Upper lobe of left lung (tissue), 6 donors: ENCODE measurements at places on chromosomes 1 and 21. TPM values are rescaled to one million over a fixed set of nuclear protein-coding genes. Genes with fewer than 3 reads are reported as not detected.

DNA sequence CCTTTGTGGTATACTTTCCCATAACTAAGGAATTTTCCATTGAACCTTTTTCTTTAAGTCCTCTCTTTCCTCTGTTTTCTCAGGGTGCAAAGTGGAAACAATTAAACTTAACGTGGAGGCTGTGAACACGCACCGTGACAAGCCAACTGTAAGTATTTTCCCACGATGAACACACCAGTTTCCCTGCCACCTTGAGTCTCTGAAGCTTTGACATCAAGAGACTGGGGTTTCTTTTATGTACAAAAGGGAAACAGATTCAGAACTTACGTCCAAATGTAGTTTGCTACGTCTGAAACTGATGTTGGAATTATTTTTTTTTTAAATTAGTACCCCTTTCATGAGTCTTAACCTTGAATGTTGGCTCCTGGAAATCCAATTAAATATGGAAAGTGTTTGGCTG, 17.2 kb upstream of the C4BPB start:
- no peak for DNase-seq

DNA sequence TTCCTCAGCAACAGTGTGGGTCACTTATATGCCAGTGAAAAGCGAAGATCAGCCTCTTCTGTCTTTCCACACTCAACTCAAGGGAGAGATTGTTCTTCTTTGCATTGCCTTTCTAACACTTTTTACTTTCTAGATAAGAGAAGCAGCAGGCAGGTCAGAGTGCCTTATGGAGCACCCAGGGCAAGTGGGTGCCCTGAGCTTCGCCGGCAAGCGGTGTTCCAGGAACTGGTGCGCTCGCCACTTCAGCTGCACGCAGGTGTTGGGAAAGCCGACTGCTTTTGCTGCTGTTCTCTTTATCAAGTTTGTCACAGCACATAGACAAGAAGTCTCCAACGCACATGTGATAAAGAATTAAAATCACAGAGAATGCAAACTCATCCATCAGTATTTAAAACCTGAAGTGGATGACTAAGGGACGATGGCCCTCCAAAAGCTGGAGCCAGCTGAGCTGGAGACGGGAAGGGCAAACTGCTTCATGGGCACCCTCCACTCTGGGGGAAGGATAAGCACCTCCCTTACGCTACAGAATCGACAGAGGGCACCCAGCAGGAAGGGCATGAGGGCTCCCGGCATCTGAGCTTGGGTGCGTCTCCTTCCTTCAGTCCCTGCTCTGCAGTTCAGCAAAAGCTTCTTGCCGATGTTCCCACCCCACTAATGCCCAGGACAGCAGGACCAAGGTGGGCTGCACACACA, 20.7 kb downstream of the UBE2G2 start:
- DNase-seq: peak; percentile 64

DNA sequence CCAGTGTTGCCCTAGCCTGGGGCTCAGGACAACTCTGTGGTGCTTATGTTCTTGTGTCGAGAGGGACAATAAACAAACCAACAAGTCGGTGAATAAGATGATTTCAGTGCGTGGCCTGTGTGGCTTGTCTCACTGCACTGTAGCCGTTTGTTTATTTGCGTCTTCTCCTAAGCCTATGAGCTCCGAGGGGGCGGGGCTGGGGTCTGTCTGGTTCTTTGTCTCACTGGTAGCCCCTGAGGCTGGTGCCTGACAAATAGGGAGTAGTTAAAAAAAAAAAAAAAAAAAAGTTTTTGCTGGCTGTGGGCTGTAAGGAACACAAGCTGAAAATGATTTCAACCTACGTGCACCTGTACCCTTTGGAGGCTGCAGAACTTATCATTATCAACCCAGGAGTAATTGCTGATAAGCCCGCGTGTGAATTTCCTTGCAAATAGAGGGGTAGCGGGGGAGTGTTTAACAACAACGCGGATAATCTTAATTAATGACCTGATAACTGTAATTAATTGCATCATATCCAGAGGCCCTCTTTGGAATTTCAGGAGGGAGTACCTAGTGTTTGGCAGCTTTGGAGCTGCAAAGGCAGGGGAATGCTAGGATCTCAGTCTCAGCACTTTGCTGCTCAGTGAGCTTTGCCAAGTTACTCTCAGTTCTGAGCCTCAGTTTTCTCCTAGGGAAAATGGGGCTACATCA, 925 bp upstream of the ARHGEF10L start:
- no peak for DNase-seq

DNA sequence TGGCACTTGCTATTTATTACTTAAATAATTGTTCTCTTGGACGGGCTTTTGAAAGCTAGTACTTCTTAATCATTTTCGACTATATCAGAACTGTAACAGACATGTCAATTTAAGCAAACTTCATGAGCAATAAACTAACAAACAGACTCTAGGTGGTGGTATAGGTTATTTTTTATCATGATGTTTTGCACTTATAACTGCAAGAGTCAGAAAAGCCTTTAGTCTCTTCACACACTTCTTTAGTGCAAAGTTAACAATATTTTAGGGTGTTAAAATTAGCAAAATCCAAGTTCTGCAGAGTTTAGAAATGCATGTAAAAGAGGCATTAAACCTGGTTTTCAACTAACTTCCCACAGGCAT, 2.2 kb downstream of the NRIP1 start:
- no peak for DNase-seq

DNA sequence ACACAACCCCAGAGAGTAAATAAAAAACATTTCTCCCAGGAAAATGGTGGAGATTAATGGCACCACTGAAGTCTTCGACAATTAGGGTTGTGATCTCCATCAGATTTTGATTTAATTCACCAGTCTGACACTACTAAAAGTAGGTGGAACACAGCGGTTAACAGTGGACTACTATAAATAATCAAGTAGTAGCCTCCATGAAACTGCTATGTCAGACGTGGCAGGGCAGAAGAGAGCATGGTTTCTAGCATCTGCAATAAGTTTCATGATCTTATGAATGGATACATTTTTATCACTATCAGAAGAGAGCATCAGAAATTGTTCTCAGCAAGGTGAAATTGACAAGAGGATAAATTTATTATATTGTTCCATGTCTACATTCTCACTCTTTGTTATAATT, 1706.6 kb downstream of the MRPL39 start:
- DNase-seq: no peak

- peak; percentile 44 for DNase-seq
Measured at GRCh38 chr1:240254778-240255291, 163.2 kb downstream of the FMN2 start.

DNA sequence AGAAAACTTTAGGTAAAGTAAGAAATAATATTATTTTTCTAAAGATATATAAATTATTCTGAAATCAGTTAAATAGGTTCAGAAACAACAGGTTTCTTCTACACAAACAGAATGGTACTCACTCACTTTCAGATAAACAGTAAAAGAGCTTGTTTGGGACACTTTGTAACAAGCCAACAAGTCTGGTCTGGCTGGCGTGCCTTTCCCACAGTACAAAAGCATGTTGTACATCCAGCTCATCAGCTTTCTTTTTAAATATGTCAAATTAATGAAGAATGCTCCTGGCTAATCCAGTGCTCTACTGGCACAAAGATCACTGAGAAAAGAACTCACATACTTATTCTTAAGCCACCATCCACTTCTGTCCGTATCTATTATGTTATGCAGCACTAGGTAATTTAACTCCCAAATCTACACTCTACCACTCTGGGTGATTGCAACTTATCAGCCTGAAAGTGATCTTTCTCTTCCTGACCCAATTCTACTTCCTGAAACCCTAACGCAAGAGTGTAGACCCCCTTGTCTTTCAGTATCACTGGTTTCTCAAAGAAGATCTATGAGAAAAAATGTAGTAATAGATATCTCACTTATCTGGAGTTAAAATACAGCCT, 32.6 kb downstream of the TRIT1 start:
- no peak for DNase-seq

DNA sequence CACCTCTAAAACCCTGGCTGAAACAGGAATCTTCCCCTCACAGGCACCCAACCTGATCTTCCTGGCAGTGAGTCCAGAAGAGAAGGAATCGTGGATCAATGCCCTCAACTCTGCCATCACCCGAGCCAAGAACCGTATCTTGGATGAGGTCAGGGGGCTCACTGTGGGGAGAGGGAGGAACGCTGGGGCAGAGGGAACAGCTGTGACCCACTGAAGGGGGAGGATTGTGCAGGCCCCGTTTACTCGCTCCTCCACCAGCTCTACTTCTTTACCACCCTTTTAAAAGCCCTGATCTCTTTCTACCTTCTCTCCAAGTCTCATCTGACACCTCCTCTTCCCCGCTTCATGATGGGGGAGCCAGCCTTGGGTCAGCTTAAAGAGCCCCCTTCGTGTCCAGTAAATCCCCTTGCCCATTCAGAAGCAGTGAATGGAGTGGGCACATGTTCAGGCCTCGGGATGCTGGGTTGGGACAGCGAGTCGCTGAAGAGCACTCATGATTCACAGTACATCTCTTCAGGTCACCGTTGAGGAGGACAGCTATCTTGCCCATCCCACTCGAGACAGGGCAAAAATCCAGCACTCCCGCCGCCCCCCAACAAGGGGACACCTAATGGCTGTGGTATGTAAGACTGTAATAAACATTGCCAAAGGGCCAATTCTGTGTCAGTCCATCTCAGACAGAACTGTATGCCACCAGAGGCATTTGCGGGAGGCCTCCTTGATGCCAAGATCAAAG, 7.3 kb downstream of the PLEKHO1 start:
- DNase-seq: no peak

GRCh38 chr1:160307118-160307791, 22.3 kb upstream of the PEX19 start:
- DNase-seq: no peak

GRCh38 chr1:156941675-156942074, 21.2 kb downstream of the LRRC71 start:
- DNase-seq: peak; percentile 44

GRCh38 chr1:109714661-109715372, 2.8 kb downstream of the GSTM5 start:
- DNase-seq: peak; percentile 22

GRCh38 chr21:42959728-42960127, 14.6 kb upstream of the PKNOX1 start:
- no peak for DNase-seq

DNA sequence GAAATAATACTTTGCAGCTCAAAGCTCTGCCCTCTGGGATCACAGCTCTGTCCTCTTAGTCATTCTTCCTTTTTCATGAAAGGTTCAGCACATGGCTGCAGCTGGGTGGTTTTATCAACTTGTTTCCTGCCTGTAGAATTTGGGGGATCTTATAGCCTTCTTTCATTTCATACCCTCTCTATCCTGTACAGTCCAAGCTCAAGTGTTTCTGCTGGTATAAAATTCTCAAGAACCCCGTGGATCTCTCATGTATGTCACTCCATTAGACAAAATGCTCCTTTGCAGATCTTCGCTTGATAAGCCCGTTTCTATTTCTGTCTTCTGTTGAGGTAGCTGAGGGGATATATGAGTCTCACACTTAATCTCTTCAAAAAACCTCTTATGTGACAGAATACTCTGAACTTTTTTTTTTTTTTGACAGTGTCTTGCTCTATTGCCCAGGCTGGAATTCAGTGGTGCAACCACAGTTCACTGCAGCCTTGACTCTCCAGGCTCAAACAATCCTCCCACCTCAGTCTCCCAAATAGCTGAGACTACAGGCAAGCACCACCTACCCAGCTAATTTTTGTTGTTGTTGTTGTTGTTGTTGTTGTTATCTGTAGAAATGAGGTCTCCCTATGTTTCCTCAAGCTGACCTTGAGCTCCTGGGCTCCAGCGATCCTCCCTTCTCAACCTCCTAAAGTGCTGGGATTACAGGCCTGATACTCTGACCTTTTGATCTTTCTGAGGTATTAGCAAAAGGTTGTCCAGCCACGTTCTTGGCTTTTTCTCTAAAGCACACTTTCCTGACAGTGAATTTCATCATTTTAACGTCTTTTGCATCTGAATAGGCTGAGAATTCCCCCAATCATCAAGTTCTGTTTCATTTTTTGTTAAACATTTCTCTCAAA, 24.6 kb upstream of the COL9A2 start:
- no peak for DNase-seq

- DNase-seq: no peak
Measured at GRCh38 chr21:36384885-36385232, 333 bp upstream of the CHAF1B start.

DNA sequence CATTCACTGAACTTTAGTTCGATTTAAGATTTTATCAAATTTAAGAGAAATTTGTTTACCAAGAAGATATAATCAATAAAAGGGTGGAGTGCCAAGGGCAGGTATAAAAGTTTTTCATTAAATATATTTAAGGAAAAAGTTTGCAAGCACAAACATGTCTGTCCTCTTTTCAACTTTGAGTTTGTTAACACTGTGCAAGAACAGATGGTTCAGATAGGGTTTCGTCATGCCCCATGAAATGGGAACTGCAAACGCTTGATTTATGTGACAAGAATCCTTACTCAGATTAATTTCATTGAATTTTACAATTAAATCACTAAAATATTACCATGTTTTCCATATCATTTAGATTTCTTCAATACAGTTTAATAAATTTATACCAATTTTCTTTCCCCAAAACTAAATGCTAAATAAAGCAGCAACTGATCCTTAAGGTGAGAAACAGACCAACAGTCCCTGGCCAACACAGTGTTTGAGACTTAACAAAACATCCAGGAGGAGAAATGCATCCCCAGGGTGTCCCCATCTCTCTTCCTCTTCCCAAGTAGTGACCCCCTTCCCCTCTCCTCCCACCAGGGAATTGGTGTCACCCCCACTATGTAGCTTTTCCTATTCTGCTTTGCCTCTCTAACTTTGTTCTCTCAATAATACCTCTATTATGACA, 292.9 kb downstream of the LTN1 start:
- DNase-seq: no peak

DNA sequence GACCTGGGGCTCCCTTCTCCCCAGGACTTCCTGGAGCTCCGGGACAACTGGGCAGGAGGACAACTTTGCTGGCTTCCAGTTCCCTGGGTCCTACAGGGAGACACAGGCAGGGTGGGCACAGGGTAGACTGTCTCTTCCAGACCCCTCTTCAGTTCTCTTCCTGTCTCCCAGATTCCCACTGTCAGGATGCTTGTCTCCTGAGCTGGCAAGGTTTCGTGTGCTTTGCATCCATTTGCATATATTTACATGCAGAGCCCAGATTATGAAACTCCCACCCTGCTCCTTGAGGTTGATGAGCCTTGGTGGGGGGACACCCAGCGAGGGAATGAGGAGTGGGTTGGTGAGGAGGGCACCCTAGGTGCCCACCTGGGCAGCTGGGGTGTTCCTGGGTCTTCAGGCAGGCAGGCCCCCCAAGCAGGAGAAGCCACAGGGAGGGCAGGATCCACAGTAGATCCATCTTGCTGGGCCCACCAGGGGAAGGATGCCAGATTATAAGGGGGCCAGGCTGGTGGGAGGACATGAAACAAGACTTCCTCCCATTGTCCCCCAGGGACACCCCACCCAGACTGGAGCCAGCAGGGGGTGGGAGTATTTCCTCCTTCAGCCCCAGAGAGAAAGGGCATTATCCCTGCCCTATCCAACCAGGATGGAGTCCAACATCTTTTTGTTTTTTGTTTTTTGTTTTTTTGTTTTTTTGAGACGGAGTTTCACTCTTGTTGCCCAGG, at the start of gene FCN3:
TSS of gene FCN3 (minus strand) at position 463 of the 725 bp plus-strand sequence. CDS start at position 457, 6 bp downstream.
- DNase-seq: no peak

UFC1 gene
- total RNA-seq: 32.5 TPM

PLA2G2A gene
- total RNA-seq: 136 TPM

ATAD3C gene
- 20.9 TPM for total RNA-seq
